ENCODE measurements at places on chromosomes 7 and 10.

GRCh38 chr10:119357412-119358151 is 150.2 kb downstream of the GRK5 start:
- no peak for DNase-seq

DNA sequence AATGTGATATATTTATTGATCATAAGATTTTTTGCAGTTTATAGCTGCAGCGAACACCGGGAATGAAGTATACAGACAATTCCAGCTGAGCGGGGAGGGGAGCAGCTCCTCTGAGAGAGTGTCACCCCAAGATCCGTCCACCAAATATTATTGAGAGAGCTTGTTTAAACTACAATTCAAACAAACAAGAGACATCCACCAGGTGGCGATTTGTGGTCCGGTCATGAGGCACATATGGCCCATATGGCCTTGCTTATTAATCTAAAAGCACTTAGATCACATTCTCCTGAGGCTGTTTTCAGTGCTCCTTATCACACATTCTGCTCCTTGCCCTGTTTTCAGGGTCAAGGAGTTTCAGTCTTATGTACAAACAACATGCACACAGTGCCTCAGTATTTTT is 83.1 kb downstream of the THSD7A start:
- DNase-seq = no peak

GRCh38 chr7:102119213-102119651 is 167.4 kb upstream of the SH2B2 start:
- no peak for DNase-seq

DNA sequence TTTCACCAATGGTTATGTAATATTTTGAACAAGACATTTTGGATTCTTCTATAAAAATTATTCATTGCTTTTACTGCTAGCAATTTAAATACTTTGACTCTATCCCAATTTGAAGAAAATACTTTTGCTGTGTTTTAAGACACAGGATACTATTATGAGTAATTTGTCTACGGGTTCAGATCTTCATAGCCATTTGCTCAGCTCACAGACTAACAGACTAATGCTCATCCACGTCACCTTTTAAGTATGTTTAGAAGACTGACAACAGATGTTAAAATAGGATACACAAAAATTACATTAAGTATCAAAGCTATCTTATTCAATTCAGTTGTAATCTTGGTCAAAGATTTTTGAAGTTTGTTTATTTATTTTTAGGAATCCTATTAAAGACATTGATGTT is 251.3 kb upstream of the CHRM2 start:
- no peak for DNase-seq

DNA sequence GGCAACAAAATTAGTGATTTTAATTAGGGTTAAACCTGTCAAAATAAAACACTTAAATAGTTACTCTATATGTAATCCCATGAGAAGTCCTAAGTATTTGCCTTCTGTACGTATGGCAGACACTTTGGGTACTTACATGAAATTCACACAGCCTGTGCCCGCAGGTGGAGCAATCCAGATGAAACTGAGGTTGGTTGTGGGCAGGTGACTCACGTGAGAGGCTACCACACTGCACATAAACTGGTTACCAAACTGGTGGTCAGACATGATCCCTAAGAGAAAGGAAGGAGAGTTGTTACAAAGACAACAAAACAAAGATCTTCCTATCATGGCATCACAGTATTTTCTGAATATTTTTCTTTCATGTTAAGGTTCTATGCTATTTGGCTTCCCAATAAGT is 156.1 kb downstream of the RELN start:
- DNase-seq = no peak

DNA sequence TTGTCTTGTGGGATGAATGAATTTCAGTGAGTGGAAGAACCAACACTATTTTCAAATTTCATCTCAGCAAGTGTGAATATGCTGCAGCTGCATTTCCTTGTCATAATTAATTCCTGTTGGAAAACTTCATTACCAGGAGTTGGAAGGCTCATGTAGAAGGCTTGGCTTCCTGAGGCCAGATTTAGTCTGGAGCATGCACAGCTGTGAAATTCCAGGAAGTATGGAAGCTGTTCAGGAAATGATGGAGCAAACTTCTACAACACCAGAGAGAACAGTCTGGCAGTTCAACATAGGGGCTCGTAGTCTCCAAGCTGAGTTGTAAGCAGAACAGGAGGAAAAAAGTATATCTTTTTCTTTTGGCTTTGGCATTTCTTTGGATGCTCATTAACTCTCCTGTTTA is 1439.9 kb upstream of the CELF2 start:
- no peak for DNase-seq

- no peak for DNase-seq
Measured at GRCh38 chr7:96004578-96004977, 232.2 kb downstream of the DYNC1I1 start.

- DNase-seq = no peak
Measured at GRCh38 chr7:14501436-14501835, 401.1 kb downstream of the DGKB start.

GRCh38 chr10:69089638-69090599 is 2.0 kb downstream of the SRGN start:
- DNase-seq = no peak

DNA sequence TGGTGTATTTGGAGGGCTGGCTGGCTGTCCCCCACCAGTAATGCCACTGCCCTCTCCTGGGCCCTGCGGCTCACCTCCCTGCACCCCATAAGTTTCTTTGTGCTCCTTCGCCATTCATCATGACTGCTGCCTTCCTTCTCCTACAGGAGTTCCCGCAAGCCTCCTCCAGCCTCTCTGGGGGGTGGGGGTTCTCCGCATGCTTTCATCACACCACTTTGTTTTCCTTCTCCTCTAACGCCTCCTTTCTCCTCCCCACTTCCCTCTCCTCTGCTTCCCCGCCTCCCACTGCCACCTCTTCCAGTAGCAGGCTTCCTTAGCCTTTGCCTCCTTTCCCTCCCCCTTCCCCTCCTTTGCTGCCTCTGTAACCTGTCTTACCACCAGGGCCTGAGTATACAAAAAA is 58.1 kb downstream of the PAX2 start:
- DNase-seq = no peak

DNA sequence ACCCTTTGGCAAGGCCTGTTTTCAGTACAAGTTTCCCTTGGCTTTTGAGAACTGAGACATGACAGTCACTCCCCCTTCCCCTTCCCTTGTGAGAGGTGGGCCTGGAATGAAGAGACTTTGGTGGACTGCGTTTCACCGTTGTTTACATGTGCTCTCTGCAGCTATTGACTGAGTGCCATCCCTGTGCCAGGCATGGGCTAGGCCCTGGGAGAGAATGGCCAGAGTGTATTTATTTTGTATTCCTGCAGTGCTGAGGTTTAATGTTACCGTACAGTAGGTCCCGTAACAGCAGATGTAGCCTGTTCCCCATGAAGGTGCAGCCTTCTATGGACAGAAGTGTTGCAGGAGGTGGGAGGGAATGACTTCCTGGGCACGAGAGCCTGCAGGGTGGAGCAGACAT is 50.0 kb downstream of the TACR2 start:
- DNase-seq = peak; percentile 59

DNA sequence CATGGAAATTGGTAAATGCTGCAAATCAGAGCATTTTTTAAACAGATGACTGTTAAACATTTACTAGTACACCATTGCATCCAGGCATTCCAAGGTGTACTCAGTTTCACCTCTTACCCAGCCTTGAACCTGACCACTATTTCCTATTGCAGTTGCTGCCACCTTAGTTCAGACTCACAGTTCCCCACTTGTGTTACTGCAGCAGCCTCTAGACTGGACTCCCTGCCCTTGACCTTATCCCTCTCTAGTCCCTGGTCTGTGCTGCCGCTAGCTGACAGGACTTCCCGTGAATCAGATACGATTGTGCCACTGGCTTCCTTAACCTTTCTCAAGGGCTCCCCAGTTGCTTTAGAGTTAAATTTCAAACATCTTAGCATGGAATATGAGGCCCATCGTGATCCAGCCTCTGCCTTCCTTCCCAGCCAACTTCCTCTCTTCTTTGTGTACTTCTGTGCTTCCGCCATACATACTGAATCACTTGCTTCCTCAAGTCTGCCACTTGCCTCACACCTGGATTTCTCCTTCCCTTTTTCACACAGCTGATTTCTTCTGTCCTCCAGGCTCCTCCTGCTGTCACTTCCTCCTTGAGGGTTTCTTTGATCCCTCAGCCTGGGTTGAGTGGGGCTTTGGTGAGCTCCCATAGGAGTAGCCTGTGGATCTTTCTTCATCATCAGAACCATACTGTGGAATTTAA is 118.7 kb upstream of the GJD4 start:
- no peak for DNase-seq

DNA sequence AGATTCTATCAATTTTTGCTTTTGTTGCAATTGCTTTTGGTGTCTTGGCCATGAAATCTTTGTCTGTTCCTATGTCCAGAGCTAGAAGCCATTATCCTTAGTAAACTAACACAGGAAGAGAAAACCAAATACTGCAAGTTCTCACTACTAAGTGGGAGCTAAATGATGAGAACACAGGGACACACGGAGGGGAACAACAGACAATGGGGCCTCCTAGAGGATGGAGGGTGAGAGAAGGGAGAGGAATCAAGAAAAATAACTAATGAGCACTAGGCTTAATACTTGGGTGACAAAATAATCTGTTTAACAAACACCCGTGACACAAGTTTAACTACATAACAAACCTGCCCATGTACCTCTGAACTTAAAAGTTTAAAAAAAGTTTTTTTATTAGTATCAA is 78.2 kb downstream of the ANKRD26 start:
- DNase-seq = no peak
